ENCODE measurements at places on chromosomes 7 and 10. TPM values are rescaled to one million over a fixed set of nuclear protein-coding genes. Genes with fewer than 3 reads are reported as not detected.

Gene NUTM2E
- 0.52 TPM for total RNA-seq

Gene GAD2
- not detected for total RNA-seq

Gene ADAMTS14
- 0.12 TPM for total RNA-seq

Gene KIAA1217
- 3.2 TPM for total RNA-seq

Gene HMX3
- total RNA-seq = not detected

Gene POLR3A
- 15.9 TPM for total RNA-seq

Gene MOGAT3
- not detected for total RNA-seq
